A673 (cell line): ENCODE measurements at places on chromosomes 6 and 20.

DNA sequence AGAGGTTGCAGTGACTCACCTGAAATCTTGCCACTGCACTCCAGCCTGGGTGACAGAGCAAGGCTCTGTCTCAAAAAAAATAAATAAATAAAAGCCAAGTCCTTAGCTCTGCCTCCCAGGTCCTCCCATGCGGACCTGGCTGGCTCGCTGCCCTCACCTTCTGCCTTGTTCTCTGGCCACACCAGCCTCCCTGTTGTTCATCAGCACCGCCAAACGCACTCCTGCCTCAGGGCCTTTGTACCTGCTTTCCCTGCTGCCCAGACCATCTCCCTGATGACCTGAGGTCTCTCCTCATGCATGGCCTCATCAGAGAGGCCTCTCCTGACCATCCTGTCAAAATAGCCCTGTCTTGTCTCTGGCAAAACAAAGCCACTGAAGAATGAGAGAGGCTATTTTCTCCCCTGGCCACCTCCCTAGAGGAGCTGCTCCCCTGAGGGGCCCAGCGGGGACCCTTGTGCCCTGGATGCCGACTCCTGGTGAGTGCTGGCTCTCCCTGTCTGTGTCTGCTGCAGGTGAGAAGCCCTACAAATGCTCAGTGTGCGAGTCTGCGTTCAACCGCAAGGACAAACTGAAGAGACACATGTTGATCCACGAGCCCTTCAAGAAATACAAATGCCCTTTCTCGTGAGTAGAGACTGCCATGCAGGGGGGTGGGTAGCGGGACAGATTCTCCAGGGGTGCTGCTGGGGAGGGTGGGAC lies 22.6 kb upstream of the CHMP4B start:
- DNase-seq: no peak

GRCh38 chr6:113936093-113936934 lies 34.6 kb downstream of the HDAC2 start:
- peak; percentile 76 for DNase-seq

- DNase-seq: no peak
Measured at GRCh38 chr6:146154197-146154596, 125.3 kb downstream of the GRM1 start.

DNA sequence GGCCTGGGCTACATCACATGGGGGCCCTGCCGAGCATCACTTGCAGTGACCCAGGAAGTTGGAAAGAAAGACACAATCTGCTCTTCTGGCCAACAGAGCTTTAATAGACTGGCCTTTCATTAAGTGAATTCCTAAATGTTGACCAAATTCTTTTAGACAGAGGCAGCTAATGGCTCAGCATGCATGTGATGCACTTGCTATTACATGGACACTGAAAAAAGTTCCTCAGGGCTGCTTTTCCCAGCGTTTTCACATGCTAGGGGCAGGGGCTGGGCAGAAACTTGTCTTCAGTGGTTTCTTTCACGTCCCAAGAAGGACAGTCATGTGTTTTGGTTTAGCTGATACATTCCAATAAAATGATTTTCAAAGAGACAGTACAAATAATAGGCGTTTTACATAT lies 651.0 kb upstream of the SLC35B3 start:
- no peak for DNase-seq

DNA sequence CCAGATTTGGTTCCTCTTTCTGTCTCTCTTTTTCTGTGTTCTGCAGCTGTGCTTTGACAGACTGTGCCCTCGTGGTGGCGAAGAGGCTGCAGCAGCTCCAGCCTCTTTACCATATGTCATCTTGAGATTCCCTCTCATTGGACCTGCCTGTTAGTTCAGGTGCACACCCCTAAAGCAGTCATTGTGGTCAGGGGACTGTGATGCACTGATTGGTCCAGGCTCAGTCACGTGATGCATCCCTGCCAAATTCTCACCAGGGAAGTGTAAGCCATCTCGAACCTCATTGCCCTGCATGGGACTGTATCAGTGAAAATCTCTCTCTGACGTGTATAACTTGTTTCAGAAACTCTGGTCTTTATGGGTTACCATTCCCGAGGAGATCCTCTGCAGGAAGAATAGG lies 160.3 kb downstream of the EYA2 start:
- no peak for DNase-seq

DNA sequence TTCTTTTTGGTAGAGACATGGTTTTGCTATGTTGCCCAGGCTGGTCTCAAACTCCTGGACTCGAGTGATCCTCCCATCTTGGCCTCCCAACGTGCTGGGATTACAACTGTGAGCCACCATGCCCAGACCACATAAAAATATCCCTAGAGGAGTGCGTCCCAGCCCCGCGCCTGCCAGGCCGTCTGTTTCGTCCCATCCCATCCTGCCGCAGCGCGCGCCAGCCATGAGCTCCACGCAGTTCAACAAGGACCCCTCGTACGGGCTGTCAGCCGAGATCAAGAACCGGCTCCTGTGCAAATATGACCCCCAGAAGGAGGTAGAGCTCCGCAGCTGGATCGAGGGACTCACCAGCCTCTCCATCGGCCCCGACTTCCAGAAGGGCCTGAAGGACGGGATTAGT lies 16.6 kb upstream of the AMD1 start:
- no peak for DNase-seq

DNA sequence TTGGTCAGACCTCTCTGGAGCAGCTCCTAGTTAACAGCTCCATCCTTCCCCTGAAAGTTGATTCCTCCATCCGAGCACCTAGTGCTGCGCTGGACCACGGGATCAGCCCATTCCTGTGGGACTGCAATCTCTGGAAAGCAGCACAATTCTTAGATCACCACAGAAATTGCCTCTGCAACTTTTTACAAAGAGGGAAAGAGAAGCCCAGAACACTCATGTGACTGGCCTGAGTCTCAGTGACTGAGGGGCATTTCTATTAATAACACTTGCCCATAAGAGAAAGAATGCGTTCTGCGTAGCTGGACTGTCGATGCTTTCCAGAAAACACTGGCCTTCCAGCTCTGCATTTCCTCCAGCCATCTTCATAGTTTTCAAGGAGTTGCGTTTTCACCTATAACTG lies 18.3 kb downstream of the MPC1 start:
- no peak for DNase-seq

GRCh38 chr6:142297996-142298753 lies 3.6 kb upstream of the ADGRG6 start:
- peak; percentile 2 for DNase-seq

GRCh38 chr20:62924442-62925075 lies 1.7 kb downstream of the DIDO1 start:
- DNase-seq: peak; percentile 37

DNA sequence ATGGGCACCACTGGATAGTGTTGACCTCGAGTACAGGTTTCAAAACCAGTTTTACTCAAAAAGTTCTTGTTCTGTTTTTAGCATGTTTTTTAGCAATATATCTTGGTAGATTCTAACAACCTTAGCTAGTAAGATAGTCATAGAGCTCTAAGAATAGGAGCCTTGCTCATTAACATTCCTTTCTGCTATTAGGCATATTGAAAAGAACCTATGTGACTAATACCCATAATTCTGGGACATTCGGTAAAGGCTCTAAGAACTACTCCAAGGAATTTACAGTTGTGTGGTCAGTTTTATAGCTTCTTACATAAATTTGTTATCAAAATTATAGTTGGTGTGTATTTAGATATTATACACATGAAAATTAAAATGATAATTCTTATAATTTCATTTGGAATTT lies 11.6 kb downstream of the SLC9A8 start:
- no peak for DNase-seq

- no peak for DNase-seq
Measured at GRCh38 chr6:1087154-1087843, 224.6 kb upstream of the FOXQ1 start.

DNA sequence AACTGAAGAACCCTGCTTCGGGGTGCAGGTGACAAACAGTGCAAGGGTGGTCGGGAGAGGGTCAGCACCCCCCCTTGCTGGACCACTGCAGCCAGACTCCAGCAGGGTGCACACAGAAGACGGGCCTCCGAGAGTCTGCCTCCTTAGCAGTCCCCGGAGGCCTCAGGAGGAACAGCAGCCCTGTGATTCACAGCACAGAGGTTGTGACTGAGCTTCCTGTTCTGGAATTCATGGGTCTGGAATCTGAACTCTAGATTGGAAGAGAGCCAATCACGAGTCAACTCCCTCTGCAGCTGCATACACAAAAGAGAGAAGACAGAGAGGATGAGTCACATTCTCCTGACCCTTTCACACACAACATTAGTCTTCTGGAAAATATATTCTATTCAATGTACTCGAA lies 249.0 kb upstream of the OPRM1 start:
- peak; percentile 77 for DNase-seq

GRCh38 chr6:157798851-157799250 lies 24.2 kb upstream of the SNX9 start:
- no peak for DNase-seq

GRCh38 chr20:9981829-9982228 lies 53.0 kb upstream of the ANKEF1 start:
- peak; percentile 50 for DNase-seq

DNA sequence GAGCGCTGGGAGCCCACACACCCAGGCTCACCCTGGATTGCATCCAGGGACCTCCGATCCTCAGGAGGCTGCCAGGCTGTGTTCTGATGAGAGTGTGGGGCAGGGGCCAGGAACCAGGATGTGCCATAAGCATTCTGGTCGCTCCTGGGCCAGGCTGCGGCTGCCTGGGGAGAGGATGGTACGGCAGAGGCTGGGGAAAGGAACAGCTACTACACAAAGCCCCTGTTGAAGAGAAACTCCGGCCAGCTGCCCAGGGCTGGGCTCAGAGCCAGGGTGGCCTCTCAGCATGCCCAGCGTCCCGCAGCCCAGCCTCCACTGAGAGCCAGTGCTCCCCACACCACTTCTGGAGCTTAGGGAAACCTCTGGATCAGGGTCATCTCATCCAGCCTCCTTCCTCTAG lies 21.7 kb upstream of the OCSTAMP start:
- no peak for DNase-seq

DNA sequence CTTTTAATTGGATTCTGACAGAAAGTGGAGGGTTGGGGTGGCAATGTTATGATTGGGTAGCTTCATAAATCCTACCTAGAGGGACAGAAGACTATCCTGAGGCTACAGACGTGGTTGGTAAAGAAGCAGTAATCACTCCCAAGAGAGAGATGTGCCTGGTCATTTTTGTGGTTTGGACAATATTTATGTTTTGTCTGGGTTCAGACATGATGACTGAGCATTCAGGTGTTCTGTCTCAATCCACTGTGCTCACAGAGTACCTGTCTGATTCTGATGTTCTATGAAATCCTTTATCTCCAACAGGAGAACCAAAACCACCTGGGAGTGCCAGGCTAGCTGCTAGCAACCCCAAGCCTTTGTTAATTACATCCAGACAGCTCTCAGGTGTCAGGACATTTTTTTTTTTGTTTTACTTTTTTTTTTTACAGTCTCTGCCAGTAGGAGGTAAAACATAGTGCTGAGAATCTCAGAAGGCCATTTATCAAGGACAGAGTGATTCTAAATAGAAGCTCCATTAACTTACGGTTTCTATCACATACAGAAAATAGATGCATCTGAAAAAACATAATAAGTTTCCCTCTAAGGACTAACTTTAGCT lies 1.6 kb upstream of the HLA-DQA1 start:
- DNase-seq: no peak

DNA sequence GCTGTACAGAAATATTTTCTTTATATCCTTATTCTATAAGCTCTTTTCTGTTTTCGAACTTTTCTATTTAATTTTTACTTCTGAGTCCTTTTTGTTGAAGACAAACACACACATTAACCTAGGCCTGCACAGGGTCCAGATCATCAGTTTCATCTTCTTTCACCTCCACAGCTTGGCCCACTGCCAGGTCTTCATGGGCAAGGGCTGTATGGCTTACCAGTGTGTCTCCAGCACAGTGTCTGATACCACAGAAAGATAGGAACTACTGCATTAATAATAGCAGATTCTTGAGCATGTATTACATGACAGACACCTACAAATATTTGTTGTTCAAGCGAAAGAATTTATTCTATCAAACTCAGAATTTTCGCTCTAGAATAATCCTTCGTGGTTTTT lies 24.4 kb downstream of the QKI start:
- peak; percentile 32 for DNase-seq

DNA sequence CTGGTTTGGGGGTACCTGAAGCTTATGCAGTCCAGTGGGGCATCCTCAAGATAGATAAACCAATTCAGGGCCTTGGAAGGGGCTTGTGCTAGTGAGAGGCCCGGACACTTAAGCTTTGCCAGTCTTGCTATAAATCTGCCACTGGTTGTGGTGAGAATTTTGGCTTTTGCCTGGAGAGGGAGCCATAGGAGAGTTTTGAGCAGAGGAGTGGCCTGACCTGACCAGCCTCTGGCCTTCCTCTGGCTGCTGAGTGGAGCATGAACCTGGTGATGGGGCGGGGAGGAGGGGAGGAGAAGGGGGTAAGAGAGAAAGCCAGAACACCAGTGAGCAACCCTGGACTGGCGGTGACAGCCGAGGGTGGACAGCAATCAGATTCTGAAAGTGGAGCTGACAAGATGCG lies 7.1 kb downstream of the TMEM74B start:
- no peak for DNase-seq

DNA sequence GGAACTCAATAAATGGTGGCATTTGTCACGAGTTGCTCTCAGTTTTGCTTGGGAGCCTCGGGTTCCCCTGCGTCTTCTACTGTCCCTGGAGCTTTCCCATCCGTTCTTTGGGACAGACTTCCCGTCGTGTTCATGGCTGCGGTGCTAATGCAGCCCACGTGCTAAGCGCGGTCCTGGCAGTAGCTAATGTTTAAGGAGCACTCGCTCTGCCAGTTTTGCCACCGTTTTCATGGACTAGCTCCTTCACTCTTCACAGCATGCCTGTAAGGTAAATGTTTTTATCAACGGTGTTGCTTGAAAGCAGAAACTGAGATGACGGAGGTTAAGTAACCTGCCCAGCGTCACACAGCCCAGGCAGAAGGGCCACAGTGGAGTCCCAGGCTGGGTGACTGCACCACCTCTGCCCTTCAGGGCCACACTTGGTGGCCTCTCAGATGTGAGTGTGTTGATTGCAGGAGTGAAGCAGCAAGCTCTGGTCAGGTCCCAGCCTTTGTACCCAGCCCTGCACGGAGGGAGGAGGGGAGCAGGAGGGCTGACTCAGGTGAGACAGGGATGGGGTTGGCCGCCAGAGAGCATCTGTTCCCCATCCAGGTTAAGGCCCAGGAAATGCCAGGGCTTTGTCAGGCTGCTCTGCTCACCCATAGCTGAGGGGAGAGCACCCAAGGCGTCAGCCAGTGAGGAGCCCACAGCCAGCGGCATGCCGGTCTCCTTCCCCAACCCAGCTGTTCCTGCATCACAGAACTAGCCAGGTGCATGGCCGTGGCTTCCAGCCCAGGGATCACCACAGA lies 181.8 kb downstream of the ZMYND8 start:
- no peak for DNase-seq

GRCh38 chr20:40470445-40471260 lies 218.4 kb downstream of the MAFB start:
- no peak for DNase-seq

DNA sequence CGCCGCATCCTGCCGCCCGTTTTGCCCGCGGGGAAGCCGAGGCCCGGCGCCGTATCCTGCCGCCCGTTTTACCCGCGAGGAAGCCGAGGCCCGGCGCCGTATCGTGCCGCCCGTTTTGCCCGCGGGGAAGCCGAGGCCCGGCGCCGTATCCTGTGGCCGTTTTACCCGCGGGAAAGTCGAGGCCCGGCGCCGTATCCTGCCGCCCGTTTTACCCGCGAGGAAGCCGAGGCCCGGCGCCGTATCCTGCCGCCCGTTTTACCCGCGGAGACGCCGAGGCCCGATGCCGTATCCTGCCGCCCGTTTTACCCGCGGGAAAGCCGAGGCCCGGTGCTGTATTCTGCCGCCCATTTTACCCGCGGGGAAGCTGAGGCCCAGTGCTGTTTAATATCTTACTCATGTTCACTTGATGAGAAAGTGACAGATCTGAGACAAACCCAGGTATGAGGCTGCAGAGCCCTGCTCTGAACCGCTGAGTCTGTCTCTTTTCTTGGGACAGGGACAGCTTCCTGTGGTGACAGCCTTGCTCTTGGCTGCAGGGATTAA lies 129.4 kb downstream of the CDH26 start:
- no peak for DNase-seq
